ENCODE measurements at places on chromosomes 6 and 20.

- DNase-seq: no peak
Measured at GRCh38 chr20:5065166-5065878, 54.4 kb downstream of the PCNA start.

DNA sequence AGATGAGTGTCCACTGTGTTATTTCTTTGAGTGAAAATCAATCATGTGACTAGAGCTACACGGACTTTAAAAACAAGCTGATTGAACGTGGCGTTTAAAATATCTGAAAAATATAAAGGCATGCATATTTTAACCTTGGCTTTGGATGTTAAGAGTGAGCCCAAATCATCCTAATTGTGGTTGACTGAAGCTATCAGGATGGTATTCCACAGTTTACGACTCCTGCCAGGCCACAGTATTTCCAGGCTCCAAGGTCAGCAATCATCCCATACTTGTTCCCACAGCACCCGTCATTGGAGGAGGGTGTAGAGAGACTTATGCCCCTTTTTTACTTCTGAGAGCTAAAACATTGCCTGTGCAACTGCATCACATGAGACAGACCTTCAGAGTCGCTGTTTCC is 43.2 kb upstream of the TMX4 start:
- DNase-seq: no peak

DNA sequence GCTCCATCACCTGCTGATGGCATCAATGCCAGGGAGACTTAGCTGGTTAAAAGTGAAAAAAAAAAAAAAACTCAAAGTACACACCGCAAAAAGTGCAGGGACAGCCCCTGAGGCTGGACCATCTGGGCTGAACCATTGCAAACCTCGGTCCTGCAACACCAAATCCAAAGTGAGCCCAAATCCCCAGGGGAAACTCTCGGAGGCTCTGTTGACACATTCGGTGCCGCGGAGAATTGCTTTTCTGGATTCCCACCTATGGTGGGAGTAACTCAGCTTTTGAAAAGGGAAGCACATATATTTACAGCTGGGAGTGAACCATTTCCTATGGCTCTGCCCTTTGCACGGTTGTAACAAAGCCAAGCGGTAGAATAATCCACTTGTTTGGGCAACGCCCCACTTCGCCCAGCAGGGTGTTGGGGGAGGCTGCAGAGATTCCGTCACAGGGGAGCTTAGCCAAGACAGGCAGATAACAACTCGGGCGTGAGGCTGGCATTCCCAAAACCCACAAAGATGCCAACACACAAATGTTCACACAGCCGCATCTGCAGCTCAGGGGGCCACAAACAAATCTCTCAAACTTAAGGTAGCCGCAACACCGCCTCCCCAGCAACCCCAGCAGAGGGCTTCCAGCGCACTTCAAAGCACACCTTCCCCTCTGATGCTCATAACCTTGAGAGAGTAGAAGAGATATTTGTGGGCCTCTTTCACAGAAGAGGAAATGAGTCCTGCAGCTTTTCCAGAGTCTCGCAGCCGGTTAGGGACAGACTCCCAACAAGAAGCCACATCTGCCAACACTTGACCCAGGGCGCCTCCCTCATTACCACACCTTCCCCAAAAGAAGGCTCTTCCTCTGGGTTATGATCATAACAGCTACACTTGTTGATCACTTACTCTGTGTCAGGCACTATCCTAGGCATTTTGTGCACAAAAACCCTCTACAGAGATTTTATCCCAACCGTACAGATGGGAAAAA is 11.4 kb downstream of the ZC3H12D start:
- DNase-seq: no peak

- no peak for DNase-seq
Measured at GRCh38 chr20:11158146-11158545, 484.3 kb upstream of the JAG1 start.

GRCh38 chr20:19991308-19991707 is 25.9 kb upstream of the NAA20 start:
- no peak for DNase-seq

GRCh38 chr6:25714765-25715164 is 39.8 kb upstream of the SLC17A4 start:
- no peak for DNase-seq

- no peak for DNase-seq
Measured at GRCh38 chr20:51654060-51654459, 111.5 kb upstream of the NFATC2 start.

- no peak for DNase-seq
Measured at GRCh38 chr6:7802662-7803061, 76.8 kb downstream of the BMP6 start.

DNA sequence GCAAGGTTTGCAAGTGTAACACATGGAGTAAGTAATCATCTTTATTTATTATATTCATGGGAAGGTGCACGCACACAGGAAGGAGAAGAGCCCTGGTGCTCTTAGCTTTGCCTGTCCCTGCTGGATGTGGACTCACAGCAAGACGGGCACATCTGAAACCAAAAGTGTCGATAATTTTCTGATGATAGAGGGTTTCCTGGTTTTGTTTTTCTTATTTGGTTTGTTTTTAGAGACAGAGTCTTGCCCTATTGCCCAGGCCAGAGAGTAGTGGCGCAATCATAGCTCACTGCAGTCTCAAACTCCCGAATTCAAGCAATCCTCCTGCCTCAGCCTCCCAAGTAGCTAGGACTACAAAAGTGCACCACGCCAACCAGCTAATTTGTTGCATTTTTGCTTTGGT is 7.8 kb upstream of the KHDC1L start:
- no peak for DNase-seq

GRCh38 chr6:73733791-73734190 is 37.8 kb downstream of the CD109 start:
- DNase-seq: no peak

GRCh38 chr6:93323630-93324029 is 95.7 kb downstream of the EPHA7 start:
- DNase-seq: no peak

DNA sequence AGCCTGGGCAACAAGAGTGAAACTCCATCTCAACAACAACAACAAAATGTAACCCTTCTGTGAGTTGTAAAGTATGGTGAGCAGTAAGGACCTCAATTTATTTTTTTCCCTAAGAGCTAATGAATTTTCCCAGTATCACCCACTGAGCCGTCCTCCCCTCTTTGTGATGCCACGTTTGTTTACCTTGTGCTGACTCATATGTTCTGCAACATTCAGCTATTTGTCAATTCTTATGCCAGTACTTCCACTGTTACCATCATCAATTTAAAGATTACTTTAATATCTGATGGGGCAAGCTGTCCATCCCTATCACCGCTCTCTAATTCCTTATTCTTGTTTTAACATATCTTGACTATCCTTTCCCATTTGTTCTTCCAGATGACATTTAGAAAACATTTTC is 37.5 kb downstream of the MAK start:
- no peak for DNase-seq

DNA sequence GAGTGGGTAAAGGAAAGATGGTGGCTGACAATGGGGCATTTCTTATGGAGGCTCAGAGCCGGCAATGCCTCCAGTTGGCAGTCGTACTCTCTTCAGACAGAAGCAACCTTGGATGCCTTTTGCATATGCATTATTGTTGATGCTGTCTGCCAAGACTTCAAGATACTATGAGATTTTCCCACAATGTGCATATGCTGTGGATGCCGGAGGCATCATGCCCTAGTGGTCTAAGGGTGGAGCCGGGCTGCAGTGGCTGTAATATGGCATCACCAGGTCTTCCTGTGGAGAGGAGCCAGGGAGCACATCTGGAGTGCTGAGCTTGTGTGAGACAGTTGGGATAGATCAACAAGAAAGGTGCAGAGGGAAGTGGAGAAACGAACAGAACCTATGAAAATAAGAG is 104.9 kb downstream of the FOXC1 start:
- no peak for DNase-seq

- DNase-seq: no peak
Measured at GRCh38 chr20:1863296-1863695, 31.9 kb upstream of the SIRPA start.

DNA sequence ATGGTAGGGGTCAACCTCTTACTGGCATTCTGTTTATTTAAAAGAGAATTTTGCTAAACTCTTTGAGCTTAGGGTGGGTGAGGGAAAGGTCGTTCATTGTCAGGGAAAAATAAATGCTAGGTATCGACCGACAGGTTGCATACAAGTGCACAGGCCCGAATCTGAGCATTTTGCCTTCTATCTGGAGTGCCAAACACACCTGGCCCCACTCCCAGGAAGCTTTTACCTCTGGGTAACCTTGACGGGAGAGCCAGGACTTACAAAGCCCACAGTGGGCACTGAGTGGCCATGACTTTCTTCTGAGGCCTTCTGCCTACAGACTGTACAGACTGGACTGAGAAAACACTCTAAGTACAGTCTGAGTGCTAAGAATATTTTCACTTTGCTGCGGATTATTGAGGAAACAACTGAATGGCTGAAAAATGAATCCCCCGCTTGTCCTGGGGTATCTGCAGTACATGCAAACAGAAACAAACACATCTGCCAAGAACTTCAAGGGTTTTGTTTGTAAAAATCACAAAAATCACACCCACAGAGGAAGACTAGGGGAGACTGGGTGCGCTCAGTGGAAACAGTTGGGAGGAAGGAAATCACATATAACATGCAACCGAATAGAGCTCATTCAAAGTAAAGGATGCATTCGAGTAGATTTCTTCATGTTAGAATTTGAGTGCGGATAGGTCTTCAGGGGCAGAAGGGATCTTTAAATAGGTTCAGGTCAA is 152.8 kb downstream of the NFATC2 start:
- DNase-seq: no peak

- no peak for DNase-seq
Measured at GRCh38 chr6:154848580-154848979, 115.4 kb downstream of the SCAF8 start.
